ENCODE measurements at places on chromosomes 3 and 15.

- DNase-seq, result no peak
Observed at GRCh38 chr15:50049871-50050270, 69.2 kb downstream of the ATP8B4 start.

- DNase-seq, result no peak
Observed at GRCh38 chr3:52838561-52839267, 3.9 kb upstream of the MUSTN1 start.

DNA sequence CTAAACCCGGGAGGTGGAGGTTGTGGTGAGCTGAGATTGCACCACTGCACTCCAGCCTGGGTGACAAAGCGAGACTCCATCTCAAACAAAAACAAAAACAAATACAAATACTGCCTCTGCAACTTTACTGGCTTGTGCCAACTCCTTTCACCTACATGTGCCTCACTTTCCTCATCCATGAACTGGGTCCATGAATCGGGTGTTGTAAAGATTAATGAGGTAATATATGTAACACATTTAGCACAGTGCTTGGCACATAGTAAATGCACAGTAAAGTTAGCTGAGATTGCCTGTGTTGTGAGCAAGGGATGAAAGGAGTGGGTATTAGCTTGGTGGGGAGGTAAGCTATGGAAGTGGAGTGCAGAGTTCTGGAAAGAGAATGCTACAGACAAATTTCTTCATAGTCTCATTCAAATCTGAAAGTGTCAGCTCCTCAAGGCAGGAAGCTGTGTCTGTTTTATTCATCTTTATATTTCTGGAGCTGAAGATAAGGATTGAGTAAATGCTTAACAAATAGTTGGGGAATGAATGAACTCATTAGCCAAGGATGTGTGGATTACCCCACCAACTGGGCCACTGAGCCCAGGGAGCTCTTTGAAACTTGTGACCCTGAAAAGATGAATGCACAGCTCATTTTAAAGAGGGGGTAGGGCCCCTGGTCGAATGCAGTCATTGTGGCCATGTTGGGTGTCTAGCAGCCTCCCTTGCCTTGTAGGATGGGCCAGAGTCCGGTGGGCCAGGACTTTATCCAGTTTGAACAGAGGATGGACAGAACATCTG is 7.7 kb upstream of the CDCP1 start:
- no peak for DNase-seq

- no peak for DNase-seq
Observed at GRCh38 chr15:62483814-62484213, 318.7 kb upstream of the C2CD4B start.

DNA sequence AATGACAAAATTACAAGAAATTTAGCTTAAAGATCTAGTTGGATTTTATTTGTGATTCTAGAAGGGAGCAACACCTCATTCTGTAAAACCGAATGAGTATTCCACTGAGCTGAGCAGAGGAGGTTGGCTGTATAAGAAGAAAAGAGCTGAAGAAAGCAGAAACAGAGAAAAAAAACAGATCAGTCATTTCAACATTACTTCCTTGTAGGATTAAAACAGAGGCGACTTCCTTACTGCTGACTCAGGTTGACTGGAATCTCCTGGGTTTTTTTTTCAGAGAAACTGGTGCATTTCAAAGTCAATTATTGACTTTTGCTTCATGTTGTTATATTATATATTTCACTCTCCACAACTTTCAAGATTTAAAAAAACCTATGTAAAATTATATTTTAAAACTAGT is 368.1 kb upstream of the UBE2E2 start:
- DNase-seq, result no peak
